ENCODE measurements at places on chromosomes 1 and 21.

DNA sequence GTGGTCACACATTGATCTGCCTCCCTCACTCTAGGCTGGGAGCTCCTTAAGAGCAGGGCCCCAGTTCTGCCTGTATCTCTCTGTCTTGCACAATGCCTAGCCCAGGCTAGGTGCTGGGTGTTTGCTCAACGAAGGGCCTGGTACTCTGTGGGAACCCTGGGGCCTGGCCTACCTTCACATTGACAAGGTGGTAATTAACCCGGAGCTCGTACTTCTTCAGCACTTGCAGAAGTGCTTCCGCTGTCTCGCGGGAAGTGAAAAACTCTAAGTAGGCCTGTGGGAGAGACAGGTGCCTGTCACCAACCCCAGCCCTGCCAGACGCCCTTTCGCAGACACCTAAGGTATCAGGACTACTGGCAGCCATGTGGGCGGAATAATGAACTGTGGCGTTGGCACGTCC, 13.7 kb downstream of the MTHFR start:
- DNase-seq: no peak

DNA sequence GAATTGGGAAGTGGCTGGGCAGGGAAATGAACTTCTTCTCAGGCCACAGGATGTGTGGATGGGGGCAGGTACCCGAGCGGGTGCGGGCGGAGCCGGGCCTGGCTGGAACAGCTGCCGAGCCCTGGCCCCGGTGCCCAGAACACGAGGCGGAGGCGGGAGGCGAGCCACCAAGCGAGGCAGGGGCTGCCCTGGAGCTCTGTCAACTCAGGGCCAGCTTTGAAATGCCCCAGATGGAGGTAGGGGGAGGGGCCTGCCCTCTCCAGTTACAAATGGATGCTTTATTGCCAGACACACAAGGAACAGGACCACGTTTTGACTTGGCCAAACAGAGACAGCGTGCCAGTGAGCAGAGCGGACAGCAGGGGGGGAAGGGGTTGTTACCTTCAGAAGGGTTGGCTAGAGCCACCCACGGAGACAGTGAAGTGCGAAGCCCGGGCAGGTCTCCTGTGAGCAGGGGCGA, 240.4 kb downstream of the SDCCAG8 start:
- DNase-seq: no peak

GRCh38 chr1:3842912-3843311, 14.1 kb downstream of the CEP104 start:
- no peak for DNase-seq

- DNase-seq: no peak
Observed at GRCh38 chr1:36956570-36956969, 77.7 kb downstream of the GRIK3 start.

DNA sequence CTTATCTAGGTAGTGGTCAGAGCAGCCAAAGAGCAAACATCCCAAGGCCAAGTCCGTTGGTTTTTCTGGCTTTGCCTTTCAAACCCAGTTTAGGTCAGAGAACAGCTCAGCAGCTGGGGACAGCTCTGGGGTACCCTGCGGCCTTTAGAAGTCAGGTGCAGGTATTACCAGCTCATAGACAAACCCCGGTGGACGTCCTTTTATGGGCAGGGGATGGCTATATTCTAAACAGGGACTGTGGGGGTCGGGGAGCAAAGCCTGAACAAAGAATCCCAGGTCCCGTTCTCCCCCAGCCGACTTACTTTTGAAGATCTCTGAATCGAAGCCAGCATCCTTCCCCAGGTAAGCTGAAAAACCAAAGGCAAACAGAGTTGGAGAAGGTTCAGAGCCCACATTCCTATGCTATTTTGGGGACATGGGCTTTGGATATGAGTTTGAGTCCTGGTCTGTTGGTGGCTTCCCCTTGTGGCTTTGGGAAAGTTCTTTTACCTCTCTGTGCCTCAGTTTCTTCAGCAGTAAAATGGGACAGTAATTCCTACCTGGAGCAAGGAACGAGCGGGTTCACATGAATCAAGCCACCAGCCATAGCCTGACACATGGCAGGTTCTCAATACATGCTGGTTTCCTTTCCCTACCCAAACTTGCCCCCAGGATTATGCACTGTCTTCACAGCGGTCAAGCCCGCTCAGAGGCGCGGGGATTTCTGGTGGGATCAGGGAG, 16.6 kb downstream of the MYOM3 start:
- no peak for DNase-seq

- no peak for DNase-seq
Observed at GRCh38 chr1:103960045-103960444, 210.3 kb downstream of the AMY1C start.

GRCh38 chr1:1996207-1996651, 7.4 kb downstream of the CFAP74 start:
- no peak for DNase-seq

DNA sequence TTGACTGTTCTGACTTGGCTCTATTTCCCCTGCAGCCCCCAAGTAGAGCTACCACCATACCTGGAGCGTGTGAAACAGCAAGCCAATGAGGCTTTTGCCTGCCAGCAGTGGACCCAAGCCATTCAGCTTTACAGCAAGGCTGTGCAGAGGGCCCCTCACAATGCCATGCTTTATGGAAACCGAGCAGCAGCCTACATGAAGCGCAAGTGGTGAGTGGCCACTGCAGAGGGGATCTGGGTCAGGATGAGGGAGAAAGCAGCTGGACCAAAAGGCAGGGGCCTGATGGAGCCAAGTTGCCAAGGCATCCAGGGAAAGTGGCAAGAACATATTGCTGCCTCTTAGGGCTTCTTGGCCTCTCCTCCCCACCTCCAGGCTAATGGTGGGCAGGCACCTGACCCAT, 24.1 kb upstream of the TMEM222 start:
- no peak for DNase-seq

DNA sequence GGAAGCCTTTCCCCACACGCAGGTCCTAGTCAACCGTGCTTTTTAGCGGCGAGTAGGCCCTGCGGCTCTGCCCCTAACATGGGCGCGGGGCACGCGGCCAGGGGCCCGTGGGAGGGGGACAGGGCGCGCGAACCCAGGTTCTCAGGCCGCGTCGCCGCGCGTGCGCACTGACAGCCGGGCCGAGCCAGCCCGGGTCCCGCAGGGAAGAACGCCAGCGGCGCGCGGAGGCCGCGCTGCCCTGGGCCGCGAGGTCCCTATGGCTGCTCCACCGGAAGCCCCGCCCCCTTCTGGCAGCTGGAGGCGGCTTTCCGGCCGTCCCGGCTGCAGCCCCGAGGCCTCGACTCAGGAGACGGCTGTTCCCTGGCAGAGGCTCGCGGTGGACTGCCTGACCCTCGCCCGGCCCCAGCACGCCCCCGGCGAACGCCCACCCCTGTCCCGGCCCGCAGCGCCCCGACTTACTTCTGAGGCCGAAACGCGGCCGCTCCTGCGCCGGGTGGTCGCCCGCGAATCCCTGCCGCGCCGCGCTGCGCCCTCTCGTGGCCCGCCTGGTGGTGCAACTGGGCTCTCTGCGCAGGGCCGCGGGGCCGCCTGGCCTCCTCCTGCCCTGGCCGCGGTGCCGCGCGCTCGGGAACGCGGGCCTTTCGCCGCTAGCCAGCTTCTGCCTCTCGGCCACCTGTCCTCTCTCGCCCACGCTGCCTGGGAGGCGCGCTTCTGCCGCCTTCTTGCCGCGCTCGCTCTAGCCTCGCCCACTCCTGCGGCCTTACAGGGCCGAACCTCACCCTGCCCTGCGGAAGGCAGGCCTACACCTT, 16.6 kb upstream of the RIPPLY3 start:
- DNase-seq: peak; percentile 73
